ENCODE measurements at places on chromosomes 3 and 15. TPM values are rescaled to one million over a fixed set of nuclear protein-coding genes. Genes with fewer than 3 reads are reported as not detected.

DNA sequence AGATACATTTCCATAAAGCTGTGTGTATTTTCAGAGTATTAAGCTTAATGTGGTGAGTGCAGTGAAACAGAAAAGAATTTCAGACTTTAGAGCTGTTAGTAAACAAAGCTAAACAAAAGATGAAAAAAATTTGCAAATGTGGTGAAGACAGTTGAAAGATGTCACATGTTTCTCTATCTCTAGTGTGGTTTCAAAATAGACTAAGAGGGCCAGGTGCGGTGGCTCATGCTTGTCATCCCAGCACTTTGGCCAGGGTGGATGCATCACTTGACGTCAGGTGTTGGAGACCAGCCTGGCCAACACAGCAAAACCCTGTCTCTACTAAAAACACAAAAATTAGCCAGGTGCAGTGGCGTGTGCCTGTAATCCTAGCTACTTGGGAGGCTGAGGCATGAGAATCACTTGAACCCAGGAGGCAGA is 466.0 kb upstream of the NR2F2 start:
- H3K4me1 ChIP-seq, result peaks cover 11% of the 10 kb centered on the region
- H3K4me3 ChIP-seq, result no peak overlapping the region
- DNase-seq, result no peak
- H3K27ac ChIP-seq, result no peak overlapping the region

- peaks cover 4% of the 10 kb centered on the region for H3K4me1 ChIP-seq
- no peak for DNase-seq
- no peak overlapping the region for H3K27ac ChIP-seq
- peaks cover 4% of the 10 kb centered on the region for H3K27me3 ChIP-seq
Measured at GRCh38 chr3:172461530-172462138, 13.4 kb upstream of the GHSR start.

DNA sequence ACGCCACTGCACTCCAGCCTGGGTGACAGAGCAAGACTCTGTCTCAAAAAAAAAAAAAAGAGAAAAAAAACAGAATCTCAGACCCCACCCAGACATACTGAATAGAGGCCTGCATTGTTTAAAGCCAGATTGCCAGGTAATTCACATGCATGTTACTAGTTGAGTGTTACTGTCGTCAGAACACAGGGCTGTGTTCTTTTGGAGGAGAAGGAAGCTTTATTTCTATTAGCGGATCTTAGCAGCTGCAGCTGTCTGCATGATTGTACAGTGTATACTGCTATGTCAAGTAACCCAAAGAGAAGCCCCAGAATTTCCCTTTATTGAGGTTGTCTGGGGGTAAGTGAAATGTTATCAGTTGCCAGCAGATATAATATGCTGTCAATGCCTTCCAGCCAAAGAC is 496.6 kb upstream of the NAALADL2 start:
- no peak overlapping the region for H3K4me3 ChIP-seq
- H3K27me3 ChIP-seq, result no peaks in the 10 kb centered on the region
- H3K27ac ChIP-seq, result no peak overlapping the region
- DNase-seq, result no peak
- no peaks in the 10 kb centered on the region for H3K4me1 ChIP-seq
- no peaks in the 10 kb centered on the region for H3K36me3 ChIP-seq

DNA sequence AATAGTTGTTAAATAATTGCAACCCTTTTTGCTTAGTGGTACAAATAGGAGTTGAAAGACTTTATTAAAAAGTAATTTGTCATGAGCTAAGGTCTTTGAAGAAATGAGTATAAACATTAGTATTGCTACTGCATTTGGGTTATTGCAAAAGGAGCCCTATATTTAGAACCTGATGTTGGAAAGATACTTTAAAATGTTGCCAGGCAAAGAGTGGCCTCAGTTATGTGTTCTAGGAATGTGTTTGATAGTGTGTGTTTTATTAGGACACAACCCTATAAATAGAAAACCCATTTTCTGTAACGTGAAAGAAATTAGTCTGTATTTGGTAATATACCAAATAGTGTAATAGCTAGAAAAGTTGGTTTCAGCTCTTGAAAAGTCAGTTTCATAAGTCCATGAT is 10.7 kb downstream of the VPS8 start:
- H3K4me3 ChIP-seq, result no peak overlapping the region
- H3K27me3 ChIP-seq, result no peaks in the 10 kb centered on the region
- H3K36me3 ChIP-seq, result peaks cover 34% of the 10 kb centered on the region

DNA sequence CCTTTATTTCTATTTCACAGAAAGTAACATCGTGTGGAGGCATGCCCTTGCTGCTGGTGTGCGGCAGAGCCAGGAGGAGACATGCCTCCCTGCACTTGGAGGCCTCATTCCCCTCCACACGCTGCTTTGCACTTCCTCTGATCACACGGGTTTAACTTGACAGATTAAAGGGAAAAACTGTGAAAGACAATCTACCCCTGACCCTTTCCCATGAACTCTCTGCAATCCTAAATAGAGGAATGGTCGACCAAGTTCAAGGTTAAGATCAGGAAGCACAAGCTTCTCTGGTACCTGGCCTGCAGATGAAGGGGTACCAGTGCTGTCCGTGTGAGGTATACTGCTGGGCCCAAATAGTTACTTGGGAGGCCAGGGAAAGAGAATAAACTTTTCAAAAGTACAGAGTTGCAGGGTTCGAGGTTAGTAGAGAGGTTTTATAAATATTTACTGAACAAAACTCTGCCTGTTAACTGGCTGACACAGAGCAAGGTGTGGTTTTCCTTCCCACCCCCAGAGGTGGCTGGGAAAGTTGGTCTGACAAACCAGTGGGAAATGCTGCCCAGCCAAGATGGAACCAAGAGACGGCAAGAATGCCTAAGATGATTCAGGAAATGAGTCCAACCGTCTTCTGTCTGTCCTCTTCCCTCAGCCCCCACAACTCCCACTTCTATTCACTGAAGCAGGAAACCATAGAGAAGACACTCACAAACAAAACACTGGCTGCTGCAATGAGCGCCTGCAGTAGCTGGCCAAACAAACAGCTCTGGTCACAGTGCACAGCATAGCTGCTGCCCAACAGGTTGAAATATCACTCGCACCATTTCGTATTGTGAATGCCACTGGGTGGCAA is 79.6 kb downstream of the IGF2BP2 start:
- H3K27me3 ChIP-seq, result peaks cover 20% of the 10 kb centered on the region
- H3K4me3 ChIP-seq, result no peak overlapping the region
- H3K36me3 ChIP-seq, result no peaks in the 10 kb centered on the region
- H3K4me1 ChIP-seq, result no peaks in the 10 kb centered on the region
- no peak overlapping the region for H3K27ac ChIP-seq

DNA sequence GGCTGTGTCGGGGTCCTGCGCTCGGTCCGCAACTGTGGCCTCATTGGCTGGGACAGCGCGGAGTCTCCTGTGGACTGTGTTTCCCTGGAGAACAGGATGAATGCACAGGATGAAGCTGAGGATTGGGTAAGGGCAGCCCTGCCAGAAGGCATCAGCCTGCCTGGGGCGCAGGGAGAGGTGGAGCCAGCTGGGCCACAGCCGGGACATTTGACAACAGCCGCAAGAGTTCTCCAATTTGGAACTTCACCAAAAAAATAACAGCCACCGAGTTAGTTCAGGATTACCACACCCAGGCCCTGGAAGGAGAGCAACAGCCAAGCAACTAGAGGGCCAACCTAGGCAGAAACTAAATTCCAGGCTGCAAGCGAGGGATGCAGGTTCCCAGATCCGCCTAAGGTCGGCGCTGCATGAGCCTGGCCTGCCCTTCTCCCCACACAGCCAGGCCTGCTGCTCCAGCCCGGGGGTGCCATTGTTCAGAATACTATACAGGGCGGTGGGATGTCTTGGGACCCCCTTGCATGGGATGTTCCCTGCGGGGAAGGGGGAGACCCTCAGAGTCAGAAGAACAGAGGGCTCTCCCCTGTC is 229.3 kb downstream of the OCA2 start:
- H3K4me3 ChIP-seq, result no peak overlapping the region
- no peak overlapping the region for H3K27ac ChIP-seq
- H3K27me3 ChIP-seq, result no peaks in the 10 kb centered on the region
- H3K36me3 ChIP-seq, result no peaks in the 10 kb centered on the region

DNA sequence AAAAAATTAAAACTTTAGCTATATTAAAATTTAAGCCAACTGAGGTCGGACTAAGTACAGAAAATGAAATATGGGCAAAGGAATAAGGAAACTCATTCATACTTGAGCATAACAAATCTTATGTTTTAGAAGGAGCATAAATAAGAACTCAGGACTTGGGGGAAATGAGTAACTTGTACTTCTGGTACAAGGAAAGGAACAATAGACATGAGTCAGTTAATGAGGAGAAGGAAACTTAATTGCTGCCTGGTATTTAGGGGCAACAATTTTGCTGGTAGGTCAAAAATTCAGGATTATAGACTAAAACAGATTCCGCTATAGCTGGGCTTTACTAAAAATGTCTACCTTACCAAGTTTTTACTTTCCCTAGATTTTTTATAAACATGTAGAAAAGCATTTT is 113.1 kb downstream of the MYO5A start:
- H3K27me3 ChIP-seq, result no peaks in the 10 kb centered on the region
- H3K27ac ChIP-seq, result no peak overlapping the region
- peaks cover 11% of the 10 kb centered on the region for H3K4me1 ChIP-seq
- H3K36me3 ChIP-seq, result peaks cover 4% of the 10 kb centered on the region

The HRG gene
- total RNA-seq, result not detected

The DUOXA2 gene
- total RNA-seq, result not detected

All from activated CD4-positive, alpha-beta memory T cell treated with anti-CD3 and anti-CD28 coated beads, Interleukin-2, amount 10 ng/mL, durations not matched to agents 7 days and 5 days (primary cell).